ENCODE measurements at places on chromosomes 11 and 22.

DNA sequence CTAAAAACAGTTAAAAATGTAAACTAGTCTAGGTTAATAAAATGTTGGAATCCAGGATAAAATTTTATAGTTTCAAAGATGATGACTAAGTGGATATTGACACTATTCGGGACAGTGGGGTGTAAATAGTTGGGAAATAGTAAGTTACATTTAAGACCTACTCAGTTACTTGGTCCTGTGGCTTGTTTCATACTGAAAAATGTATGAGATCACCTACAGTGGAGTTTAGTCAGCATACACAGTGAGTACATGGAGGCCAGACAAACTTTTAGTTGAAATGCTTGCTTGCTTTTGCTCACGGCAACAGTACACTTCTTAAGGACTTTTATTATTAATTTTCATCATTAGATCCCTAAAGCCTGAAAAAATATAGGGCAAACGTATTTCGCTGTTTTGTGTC is 16.1 kb downstream of the TRIM22 start:
- no peak for DNase-seq

DNA sequence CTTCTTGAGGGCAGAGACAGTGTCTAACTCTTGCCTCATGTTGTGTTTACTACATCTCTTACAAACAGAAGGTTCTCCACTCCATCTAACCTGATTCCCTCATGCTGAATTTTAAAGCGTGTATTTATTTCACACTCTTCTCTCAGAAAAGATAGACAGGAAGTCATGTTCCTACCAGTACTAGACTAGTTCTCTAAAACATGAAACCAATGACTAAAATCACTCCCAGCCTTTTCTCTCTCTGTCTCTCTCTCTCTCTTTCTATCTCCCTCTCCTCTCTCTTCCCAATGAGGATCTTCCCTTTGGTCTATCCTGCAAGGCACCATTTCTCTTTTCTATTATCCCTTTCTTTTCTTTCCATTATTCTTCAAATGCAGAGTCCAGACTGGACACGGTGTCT is 391.9 kb upstream of the CADM1 start:
- DNase-seq, result no peak

DNA sequence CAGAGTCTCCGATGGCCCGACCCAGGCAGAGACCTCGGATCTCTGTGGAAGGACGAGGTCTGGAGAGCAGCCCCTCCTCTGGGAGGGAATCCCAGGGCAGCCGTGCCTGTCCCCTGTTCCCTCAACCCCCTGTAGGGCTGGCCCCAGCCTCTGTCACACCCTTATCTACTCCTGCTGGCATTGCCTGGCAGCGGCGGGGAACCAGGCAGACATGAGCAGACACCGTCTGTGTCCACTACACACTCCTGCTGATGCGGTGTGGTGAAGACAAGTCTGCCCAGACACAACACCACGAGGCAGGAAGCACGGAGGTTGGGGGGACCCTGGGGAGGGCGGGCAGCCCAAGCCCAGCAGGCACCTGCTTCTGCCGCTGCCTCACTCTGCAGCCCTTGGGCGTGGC is 52.5 kb upstream of the A4GALT start:
- DNase-seq, result no peak

DNA sequence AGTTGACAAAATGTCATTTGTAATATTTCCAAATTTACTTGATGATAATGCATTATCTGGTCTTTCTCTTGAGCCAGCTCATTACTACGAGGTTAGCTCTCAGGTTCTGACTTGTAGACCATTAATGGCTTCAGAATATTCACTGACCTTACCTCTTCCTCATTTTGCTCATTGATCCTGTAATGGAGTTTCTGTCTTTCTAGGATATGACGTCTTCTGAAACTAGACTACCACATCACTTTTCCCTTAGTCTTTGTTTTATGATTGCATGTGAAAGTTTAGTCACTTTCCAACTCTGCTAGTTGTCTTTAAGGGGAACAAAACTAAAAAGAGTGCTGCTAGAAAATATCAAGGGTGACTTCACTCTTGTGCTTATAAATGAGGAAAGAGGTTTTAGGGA is 697.6 kb downstream of the JRKL start:
- no peak for DNase-seq

DNA sequence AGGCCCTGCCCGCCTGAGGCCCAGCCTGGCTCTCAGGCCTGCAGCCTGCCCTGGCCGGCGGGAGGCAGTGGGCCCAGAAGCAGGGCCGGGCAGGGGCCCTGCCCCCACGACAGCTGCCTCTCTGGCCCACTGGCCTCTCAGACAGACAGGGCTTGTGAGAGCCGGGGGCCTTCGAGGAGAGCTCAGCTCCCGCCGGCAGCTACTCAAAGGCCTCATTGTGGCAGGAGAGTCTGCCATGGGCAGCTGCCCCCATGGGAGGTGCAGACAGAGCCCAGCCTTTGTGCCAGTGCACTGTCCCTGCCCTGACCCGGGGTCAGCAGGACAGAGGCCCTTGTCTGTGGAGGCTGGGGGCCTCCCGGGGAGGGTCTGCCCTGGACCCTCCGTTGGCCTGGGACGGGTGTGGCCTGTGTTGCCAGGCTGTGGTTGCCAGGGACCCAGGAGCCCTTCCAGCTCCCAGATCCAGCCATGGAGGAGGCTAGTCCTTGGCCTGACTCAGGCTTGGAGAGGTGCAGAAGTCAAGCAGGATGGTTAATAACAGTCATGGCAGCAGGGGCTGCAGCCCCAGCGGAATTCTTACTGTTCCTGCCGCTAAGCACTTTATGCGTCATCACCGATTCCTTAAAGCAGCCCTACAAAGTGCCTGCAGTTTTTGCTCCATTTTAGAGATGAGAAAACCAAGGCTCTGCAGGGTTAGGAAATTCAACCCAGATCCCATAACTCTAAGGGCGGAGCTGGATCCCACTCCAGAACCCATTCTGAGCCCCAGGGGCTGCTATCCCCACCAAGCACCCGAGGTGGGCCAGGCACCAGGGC is 12.5 kb downstream of the FLRT1 start:
- DNase-seq, result no peak

- DNase-seq, result no peak
These were observed 7.1 kb downstream of the SLC7A4 start for GRCh38 chr22:21025266-21025665.

DNA sequence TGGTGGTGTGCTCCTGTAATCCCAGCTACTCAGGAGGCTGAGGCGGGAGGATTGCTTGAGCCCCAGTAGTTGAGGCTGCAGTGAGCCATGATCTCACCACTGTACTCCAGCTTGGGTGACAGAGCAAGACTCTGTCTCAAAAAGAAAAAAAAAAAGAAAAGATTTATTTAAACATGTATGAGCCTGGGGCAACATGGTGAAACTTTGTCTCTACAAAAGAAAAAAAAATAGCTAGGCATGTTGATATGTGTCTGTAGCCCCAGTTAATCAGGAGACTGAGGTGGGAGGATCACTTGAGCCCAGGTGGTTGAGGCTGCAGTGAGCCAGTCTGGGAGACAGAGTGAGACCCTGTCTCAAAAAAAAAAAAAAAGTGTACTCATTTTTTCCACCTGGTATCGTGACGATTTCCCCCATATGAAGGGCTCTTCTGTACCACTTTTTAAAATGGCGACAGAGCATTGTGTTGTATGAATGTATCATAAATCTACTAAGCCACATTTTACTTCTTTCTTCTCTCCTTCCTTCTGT is 16.4 kb upstream of the KCTD14 start:
- no peak for DNase-seq

DNA sequence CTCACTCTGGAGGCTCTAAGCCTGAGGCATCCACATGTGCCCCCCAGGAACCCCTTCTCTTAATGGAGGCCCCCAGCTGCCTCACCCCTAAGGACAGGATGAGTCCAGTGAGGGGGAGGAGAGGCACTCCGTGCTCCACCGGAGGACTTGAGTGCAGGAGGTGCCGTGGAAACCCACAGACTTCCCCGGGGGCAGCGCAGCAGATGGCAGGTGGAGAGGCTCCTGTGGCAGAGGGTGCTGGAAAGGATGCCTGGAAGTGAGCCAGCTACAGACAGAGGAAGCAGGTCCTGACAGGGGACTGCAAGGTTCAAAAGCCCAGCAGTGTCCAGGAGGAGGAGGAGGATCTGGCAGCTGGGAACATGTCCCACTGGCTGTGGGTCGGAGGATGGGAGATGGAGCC is 1384.0 kb downstream of the TBC1D22A start:
- no peak for DNase-seq

GRCh38 chr11:118790357-118791110 is 430 bp downstream of the DDX6 start:
- DNase-seq, result peak; percentile 29

DNA sequence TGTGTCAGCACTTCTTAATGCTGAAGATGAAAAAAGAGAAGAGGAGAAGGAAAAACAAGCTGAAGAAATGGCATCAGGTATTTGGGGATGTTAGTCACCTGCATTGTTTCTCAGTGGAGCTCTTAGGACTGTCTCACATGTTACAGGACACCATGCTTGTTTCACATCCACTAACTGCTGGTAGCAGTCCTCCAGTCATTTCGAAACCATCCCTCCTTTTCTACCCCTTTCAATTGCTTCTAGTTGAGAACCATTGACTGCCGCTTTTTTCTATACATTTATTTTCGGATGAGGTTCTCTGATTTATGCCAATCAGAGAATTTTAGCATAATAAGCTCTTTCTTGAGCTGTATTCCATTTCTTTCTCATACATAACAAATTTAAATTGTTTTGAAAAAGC is 21.5 kb downstream of the BIRC2 start:
- DNase-seq, result no peak

- DNase-seq, result no peak
These were observed 10.2 kb upstream of the ACCSL start for GRCh38 chr11:44037658-44037998.

- DNase-seq, result no peak
These were observed 7.8 kb downstream of the ADAMTS15 start for GRCh38 chr11:130456286-130456685.

DNA sequence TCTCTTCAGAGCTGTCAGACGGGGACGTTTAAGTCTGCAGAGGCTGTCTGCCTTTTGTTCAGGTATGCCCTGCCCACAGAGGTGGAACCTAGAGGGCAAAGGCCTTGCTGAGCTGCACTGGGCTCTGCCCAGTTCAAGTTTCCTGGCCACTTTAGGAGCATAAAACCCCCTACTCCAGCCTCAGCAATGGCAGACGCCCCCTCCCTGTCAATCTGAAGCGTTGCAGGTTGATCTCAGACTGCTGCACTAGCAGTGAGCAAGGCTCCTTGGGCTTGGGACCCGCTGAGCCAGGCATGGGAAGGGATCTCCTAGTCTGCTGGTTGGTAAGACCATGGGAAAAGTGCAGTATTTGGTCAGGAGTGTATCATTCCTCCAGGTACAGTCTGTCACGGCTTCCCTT is 66.6 kb upstream of the TP53I11 start:
- no peak for DNase-seq

GRCh38 chr11:19437760-19438159 is 197.0 kb upstream of the E2F8 start:
- no peak for DNase-seq

DNA sequence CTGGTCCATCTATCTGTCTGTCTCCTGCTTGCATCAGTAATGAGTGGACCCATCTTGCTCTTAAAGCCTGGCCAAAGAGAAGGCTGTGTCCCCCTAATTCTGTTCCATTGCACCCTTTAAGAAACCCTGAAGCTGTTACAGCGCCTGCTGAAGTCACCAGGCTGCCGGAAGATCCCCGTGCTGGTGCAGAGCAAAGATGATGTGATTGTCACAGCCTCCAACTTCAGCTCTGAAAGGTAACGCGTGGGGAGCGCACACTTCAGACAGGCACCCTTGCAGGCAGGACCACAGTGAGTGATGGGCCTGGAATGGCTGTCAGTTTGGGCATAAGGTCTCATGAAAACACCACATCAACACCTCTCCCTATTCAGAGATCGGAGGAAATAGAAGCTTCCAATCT is 18.4 kb downstream of the GTPBP1 start:
- no peak for DNase-seq

GRCh38 chr11:69598147-69598546 is 42.8 kb upstream of the CCND1 start:
- DNase-seq, result no peak

- DNase-seq, result no peak
These were observed 1078.0 kb downstream of the NTM start for GRCh38 chr11:132448334-132448995.

- DNase-seq, result no peak
These were observed 978 bp downstream of the FLI1 start for GRCh38 chr11:128694618-128695481.

DNA sequence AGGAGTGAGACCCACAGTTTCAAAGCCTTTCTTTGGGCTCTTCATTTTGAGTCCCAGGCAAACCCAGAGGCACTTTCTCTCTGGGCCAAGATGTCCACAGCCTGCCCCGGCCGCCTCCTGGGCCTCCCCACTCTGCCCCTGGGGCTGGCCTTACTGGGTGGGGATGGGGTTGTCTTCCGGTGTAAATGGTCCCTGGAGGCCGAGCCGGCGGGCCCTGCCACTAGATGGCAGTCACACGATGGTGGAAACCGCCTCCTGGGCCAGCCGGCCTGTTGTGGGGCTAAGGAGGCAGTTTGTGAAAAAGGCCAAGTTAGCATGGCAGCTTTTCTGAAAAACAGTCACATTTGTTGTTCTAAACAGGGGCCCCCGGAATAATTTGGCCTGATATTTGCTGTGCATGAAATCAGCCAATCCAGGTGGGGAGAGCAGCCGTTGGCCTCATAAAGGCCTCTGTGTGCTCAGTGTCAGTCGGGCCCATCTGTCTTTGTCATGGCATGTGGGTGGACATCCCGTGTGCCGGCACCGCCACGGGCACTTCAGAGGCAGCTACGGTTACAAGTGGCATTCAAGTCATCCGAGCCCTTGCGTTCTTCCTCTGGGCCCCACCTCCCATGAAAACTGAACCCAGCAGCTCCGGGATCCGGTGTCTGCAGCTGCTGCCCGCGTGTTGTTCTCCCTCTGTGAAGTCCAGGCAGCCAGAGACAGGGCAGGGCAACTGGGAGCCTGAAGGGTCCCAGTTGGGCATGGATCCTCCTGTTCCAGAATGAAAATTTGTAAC is 6.5 kb downstream of the MRPL23 start:
- DNase-seq, result no peak

Data from NCI-H187 treated with DMSO at 0.1 percent for 48 hours (cell line).